Psoas muscle (tissue), 8 donors: ENCODE measurements at places on chromosomes 7 and 10.

DNA sequence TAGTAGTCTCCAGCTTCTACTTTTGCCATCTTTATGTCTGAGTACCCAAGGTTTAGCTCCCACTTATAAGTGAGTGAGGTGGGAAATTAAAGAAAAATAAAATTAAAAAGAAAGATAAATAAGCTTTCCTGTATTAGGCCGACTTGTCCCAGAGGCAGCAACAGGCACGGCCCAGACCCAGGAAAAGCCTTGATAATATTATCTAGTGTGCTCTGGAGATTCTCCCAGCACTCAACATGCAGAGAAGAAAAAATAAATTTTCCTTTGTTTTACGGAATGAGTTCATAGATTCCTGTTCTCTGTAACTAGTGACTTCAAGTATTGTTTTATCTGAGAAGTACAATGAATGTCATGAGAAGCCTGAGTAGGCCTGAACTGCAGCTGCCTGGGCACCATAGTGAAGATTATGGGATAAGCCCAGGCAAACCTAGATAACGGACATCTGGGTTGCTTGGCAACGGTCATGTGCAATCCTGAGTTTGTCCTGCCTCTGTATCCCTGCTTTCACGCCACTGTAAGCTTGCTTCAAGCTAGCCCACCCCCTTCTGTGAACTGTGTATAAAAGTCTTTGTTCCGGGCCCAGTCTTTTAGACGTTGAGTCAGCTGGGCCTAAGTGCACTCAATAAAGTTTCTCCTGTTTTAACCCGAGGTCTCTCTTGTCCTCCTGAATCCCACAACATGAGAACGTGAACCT is 6.4 kb downstream of the ATE1 start:
- no peak for DNase-seq

DNA sequence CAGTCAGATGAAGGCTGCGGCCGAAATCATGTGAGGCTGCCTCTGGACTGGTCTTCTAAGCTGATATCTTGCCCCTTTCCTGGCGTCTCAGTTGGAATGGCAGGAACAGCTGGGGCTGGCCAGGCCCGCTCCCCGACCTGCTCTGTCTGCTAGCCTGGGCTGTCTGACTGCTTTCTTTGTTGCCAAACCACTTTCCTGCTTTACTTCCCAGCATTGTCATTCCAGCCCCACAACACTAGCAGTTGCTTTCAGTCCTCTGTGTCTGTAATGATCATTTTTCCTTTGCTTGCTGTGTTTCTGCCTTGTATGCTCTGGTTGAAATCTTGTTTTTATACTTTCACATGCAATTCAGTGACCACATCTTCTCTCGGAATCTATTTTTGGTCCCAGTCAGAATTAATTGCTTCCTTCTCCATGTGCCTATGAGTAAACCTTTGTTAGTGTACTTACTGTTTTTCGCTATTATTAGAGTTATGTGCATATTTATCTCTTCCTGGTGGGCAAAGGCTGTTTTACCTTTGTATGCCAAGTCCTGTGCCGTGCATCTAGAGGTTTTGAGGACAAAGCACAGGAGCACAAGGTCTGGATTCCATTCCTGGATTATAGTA is 21.6 kb downstream of the PRPF18 start:
- peak; percentile 50 for DNase-seq

DNA sequence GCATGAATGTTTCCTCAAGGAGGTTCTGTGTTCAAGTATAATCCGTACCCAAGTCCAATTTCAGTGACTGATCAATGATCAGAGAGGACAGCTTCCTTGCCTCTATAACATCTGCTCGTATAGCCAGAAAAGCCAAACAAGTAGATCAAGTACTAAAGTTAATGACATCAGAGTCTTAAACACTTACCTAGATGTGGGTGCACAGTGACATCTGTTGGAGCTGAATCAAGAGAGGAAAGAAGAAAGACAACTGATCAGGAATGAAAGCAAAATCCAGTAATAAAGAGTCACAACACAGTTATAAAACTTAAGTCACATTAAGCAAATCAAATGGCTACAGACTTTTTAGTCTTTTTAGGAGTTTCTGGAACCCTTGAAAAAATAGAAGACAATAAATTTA is 236.5 kb downstream of the RELN start:
- no peak for DNase-seq

GRCh38 chr10:24481241-24481640 is 242.4 kb downstream of the ARHGAP21 start:
- DNase-seq, result no peak

GRCh38 chr7:28173531-28173930 is 7.1 kb downstream of the JAZF1 start:
- DNase-seq, result no peak

- DNase-seq, result no peak
Observed at GRCh38 chr10:27446091-27446918, 57.8 kb upstream of the RAB18 start.

DNA sequence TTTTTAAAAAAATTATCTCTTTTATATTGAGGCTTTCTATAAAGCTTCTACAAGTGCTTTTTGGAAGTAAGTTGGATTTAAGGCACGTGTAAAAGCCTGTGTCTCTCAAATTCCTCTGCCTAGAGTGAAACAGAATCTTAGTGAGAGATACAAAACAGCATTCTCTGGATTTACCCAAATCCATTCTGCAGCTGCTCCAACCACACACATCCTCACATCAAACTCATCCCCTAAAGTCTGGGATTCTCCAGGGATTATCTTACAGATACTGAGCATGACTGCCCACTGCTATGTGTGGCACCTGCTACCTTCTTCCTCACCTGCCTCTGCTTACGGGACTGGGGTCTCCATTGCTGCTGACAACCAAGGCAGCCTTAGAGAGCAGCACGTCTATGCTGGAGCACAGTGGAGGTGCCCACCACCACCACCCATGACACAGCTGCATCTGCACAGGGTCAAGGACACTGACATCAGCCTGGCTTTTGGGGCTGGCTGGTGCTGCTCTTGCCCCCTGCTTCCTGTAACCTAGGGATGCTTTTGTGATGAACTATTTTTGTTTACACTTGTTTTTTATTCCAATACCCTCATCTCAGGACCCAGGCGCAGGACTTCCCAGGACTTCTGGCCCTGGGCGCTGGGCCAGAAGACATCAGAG is 139.2 kb upstream of the NAMPT start:
- no peak for DNase-seq

GRCh38 chr7:22563032-22563501 is 63.1 kb upstream of the STEAP1B start:
- DNase-seq, result no peak

DNA sequence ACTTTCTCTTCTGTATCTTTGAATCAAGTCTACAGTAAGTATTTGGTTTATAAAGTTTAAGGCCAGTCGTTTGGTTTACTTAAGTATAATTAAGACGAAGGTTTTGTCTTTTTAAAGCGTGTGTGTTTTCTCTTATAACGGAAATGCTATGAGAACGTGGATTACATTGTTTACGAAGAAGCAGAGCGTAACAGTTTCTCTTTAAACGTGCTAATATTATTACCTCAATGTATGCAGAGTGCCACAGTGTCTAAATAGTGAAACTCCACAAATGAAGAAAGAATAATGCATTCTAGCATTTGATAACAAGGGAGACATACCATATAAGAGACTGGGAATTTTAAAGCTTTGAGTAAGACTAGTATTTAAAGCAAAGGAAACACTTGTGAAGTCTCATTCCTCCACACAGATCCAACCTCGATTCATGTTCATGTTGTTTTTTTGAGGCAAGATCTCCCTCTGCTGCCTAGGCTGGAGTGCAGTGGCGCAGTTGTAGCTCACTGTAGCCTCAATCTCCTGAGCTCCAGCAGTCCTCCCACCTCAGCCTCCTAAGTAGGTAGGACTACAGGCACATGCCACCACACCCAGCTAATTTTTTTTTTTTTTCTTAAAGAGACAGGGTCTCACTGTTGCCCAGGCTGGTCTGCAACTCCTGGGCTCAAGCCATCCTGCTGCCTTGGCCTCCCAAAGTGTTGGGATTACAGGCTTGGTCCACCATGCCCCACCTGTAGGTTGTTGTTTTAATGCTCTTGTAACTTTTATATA is 75.1 kb downstream of the ANKRD61 start:
- no peak for DNase-seq

DNA sequence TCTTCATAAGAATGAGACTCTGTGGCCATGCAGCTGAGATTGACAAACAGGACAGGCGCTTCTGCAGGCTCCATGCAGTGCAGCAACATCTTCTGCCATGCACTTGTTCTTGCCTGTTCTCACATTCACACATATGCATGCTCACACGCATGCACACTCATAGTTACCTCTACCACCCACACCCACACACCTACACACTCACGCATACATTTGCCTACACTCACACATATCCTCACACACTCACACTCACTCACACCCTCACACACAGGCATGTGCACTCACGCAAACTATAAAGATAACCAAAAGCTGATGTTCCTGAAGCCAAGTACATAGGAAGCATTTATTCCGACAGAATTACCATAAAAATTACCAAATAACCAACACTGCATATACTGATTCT is 15.7 kb downstream of the GLI3 start:
- DNase-seq, result no peak

GRCh38 chr7:138247568-138248333 is 171.5 kb downstream of the AKR1D1 start:
- no peak for DNase-seq

- DNase-seq, result peak; percentile 51
Observed at GRCh38 chr7:30548845-30549244, 44.2 kb upstream of the GGCT start.

GRCh38 chr7:92177362-92177761 is 1.6 kb downstream of the LRRD1 start:
- DNase-seq, result no peak

- DNase-seq, result no peak
Observed at GRCh38 chr7:147485660-147486210, 1104.8 kb upstream of the C7orf33 start.

DNA sequence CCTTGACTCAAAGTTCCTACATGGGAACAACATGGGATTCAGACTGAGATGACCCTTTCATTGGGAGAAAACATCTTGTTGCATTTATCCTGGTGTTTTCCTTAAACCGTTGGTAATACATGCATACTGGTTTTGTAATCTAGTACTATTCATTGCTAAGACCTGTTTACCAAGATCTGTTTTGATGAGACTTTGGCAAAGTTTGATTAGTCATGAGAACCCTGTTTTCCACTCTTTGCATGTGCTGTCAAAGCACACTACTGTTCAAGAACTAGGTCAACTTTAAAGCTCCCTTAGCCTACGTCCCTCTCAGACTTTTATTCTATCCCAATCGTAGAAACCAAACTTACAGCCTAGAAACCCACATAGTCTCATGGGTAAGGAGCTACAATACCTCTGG is 650.9 kb downstream of the GATA3 start:
- no peak for DNase-seq

DNA sequence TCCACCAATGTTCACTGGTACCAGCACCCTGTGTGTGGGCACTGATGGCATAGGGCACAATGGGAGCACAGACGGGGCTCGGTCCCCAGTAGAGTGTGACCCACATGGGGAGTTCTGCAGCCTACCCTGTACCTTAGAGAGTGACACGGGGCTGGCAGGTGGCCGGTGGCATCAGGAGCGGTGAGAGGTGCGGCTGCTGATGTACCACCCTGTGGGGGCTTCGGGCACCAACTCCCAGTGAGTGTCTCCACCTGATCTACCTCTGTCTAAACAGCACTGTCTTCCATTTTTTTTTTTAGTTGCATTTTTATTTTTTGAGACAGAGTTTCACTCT is 4.1 kb downstream of the JAKMIP3 start:
- no peak for DNase-seq

- DNase-seq, result no peak
Observed at GRCh38 chr10:551373-552252, 137.9 kb downstream of the DIP2C start.

DNA sequence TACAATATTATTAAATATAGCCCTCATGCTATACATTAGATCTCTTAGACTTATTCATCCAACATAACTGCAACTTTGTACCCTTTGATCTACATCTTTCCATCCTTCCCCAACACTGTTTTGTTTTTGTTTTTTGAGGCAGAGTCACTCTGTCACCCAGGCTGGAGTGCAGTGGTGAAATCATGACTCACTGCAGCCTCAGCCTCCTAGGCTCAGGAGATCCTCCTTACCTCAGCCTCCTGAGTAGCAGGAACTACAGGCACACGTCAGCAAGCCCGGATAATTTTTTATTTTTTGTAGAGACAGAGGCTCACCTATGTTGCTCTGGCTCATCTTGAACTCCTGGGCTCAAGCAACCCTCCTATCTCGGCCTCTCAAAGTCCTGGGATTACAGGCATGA is 53.3 kb downstream of the NT5C2 start:
- DNase-seq, result no peak

- no peak for DNase-seq
Observed at GRCh38 chr7:113094517-113095249, 8.1 kb upstream of the GPR85 start.

GRCh38 chr7:27260211-27260610 is 17.6 kb downstream of the EVX1 start:
- DNase-seq, result no peak

GRCh38 chr7:74452748-74453321 is 871 bp upstream of the GTF2IRD1 start:
- DNase-seq, result peak; percentile 51

DNA sequence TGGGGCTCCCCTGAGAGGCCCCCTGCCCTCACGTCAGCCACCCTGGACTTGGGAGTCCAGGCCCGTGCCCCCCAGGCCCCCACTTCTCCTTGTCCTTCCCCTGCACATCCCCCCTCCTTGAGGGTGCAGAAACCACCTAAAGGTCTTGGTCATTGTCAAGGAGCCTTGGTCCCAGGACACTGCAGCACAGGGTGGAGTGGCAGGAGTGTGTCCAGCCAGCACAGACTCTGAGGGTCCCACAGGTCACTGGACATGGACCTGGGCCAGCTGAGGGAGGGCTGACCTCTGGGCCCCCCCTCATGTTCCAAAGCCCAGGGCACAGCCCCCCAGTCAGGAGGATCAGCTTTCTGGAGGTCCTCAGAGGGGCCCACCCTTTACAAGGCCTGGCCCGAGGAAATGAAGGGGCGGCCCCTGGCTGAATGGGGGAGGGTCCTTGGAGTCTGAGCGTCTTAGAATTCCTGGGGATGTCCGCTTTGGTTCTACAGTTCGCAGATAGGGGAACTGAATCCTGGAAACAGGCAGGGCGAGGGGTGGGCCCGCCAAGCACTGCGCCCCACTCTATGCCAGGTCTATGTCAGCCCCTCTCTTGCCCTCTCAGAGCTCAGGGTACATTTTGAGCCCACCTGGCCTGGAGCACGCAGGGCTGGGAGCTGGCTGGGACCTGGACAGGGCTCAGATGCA is 54.0 kb downstream of the PWWP2B start:
- peak; percentile 13 for DNase-seq

GRCh38 chr7:157013101-157013500 is 2.6 kb upstream of the MNX1 start:
- no peak for DNase-seq

- DNase-seq, result no peak
Observed at GRCh38 chr7:139394540-139394939, 34.8 kb downstream of the LUC7L2 start.

GRCh38 chr7:150307904-150308303 is 15.3 kb upstream of the LRRC61 start:
- DNase-seq, result no peak

- DNase-seq, result peak; percentile 63
Observed at GRCh38 chr7:137975221-137975620, 26.7 kb downstream of the CREB3L2 start.

GRCh38 chr7:90968871-90969270 is 295.4 kb upstream of the FZD1 start:
- no peak for DNase-seq
